ENCODE measurements at places on chromosomes 16 and 17. TPM values are rescaled to one million over a fixed set of nuclear protein-coding genes. Genes with fewer than 3 reads are reported as not detected.

CTF1 gene
- total RNA-seq = 0.21 TPM

STAT5A gene
- total RNA-seq = 105 TPM

ZNF768 gene
- 18.9 TPM for total RNA-seq

SHCBP1 gene
- 0.11 TPM for total RNA-seq

TP53TG3C gene
- total RNA-seq = not detected

P2RX5 gene
- total RNA-seq = not detected

USP10 gene
- 27.8 TPM for total RNA-seq

SLC16A6 gene
- not detected for total RNA-seq

RNF213 gene
- 155 TPM for total RNA-seq

AURKB gene
- not detected for total RNA-seq

XYLT1 gene
- total RNA-seq = 6.7 TPM

FBXO47 gene
- not detected for total RNA-seq

CD300E gene
- total RNA-seq = 0.21 TPM

TOM1L1 gene
- total RNA-seq = 31.0 TPM

- peak overlapping the region; percentile 80 for H3K27ac ChIP-seq
- H3K4me1 ChIP-seq = peaks cover 25% of the 10 kb centered on the region
- H3K27me3 ChIP-seq = no peaks in the 10 kb centered on the region
- H3K36me3 ChIP-seq = no peaks in the 10 kb centered on the region
- H3K4me3 ChIP-seq = peak overlapping the region; percentile 27
These were observed 5.1 kb upstream of the KLHL36 start for GRCh38 chr16:84643180-84643583.

- H3K36me3 ChIP-seq = no peaks in the 10 kb centered on the region
- H3K4me1 ChIP-seq = no peaks in the 10 kb centered on the region
- H3K4me3 ChIP-seq = no peak overlapping the region
- no peak overlapping the region for H3K27ac ChIP-seq
- no peaks in the 10 kb centered on the region for H3K27me3 ChIP-seq
- no peak for DNase-seq
These were observed 18.8 kb downstream of the LRRC36 start for GRCh38 chr16:67345401-67345800.

GRCh38 chr16:9976601-9977000, 205.6 kb downstream of the GRIN2A start:
- no peaks in the 10 kb centered on the region for H3K27me3 ChIP-seq
- no peak for DNase-seq
- no peaks in the 10 kb centered on the region for H3K36me3 ChIP-seq

DNA sequence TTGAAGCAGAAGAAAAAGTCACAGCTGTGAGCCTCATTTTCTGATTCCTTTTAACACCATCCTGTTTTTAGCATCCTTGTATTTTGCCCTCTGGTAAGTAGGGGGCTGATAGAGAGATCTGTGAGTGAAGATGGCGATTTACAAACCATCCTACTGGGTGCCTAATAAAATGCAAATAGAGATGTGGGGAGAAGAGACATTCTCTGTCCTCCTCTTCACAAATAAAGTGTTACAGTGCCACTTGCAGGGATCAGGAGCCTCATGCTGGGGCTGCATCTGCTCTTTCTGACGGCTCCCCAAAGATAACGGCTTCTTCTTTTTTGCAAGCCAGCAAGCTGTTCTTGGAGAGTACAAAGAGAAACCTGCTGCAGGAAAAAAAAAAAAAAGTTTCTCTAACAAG, 418.6 kb downstream of the TOX3 start:
- no peaks in the 10 kb centered on the region for H3K36me3 ChIP-seq
- no peaks in the 10 kb centered on the region for H3K27me3 ChIP-seq
- no peak overlapping the region for H3K27ac ChIP-seq
- no peak overlapping the region for H3K4me3 ChIP-seq
- no peaks in the 10 kb centered on the region for H3K4me1 ChIP-seq

DNA sequence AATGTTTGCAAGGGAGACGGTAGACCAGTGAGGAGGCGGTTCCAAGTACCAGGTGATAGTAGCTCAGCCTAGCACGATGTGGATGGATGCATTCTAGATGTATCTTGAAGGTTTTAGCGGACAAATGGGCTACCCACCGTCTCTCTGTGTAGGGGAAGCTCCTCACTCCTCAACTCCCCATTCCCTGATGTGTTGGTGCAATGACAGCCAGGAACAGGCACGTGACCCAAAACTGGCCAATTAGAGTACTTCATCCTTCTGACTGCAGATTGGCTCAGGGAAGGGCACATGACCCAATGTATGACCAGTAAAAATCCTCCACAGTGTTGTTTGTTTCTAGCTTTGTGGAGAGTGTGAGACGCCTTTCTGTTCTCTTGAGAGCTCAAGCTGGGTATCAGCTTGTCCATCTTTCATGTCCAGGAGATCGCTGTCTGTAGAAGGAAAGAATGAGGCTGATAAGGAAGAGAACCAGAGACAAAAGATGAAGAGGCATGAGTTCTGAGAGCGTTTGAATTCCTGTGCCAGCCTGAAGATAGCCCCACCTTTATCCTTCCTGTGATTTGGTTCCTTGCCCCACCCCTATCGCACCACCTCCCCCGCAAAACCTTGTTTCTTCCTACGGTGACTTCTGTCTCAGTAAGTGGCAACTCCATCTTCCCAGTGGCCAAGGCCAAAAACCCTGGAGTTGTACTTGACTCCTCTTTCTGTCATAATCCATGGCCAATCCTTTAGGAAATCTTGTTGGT, 2.3 kb upstream of the BORCS6 start:
- H3K4me3 ChIP-seq = peak overlapping the region; percentile 59
- H3K36me3 ChIP-seq = no peaks in the 10 kb centered on the region
- DNase-seq = peak; percentile 94
- H3K27ac ChIP-seq = peak overlapping the region; percentile 78
- no peaks in the 10 kb centered on the region for H3K27me3 ChIP-seq

- no peaks in the 10 kb centered on the region for H3K27me3 ChIP-seq
- no peaks in the 10 kb centered on the region for H3K4me1 ChIP-seq
- no peak for DNase-seq
These were observed 13.2 kb downstream of the SLC6A4 start for GRCh38 chr17:30222251-30222650.

- peak within 1 kb of the TSS; percentile 39 for H3K4me3 ChIP-seq
These were observed at the start of gene DOC2A for GRCh38 chr16:30010844-30011713. TSS of gene DOC2A (minus strand) at chr16:30011027. CDS start at chr16:30010222, 805 bp downstream.

DNA sequence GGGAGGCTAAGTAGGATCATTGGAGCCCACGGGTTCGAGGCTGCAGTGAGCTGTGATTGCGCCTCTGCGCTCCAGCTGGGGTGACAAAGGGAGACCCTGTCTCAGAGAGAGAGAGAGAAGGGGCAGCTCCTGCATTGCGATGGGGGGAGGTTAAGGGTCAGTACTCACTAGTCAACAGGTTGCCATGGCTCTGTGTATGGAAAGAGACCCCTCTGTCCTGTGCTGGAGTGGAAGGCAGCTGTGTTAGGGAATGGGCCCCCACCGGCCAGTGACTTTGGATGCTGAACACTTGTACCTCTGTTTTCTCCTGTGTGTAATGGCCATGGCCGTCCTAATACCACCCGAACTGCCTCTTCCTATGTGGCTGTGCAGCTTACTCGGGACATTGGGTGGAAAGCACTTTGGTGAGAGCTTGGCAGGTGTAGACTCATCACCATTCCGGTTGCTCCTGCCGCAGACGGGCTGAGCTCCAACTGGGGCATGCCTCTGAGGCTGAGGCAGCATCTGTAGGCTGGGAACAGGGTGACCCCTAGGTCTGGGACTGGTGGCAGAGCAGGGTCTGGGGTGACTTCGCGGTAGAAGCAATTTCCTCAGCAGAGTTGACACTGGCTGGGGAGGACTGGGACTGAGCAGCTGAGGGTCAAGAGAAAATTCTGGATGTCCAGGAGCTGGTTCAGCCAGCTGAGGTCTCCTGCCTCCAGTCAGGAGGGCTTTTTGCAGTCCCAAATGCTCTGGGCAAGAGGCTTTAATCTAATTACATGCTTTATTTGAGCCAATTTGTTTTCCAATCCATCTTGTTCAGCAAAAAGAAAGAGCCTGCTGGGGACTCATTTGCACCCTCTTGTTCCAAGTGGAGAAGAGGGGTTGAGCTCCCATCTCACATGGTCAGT, 184.5 kb downstream of the NTN1 start:
- no peak overlapping the region for H3K27ac ChIP-seq
- no peak for DNase-seq
- H3K4me1 ChIP-seq = peaks cover 7% of the 10 kb centered on the region
- H3K27me3 ChIP-seq = no peaks in the 10 kb centered on the region

- H3K27ac ChIP-seq = no peak overlapping the region
- H3K4me1 ChIP-seq = no peaks in the 10 kb centered on the region
- H3K36me3 ChIP-seq = peaks cover 25% of the 10 kb centered on the region
- H3K27me3 ChIP-seq = no peaks in the 10 kb centered on the region
- no peak overlapping the region for H3K4me3 ChIP-seq
- no peak for DNase-seq
These were observed 17.9 kb downstream of the TANGO6 start for GRCh38 chr16:68860978-68861892.

DNA sequence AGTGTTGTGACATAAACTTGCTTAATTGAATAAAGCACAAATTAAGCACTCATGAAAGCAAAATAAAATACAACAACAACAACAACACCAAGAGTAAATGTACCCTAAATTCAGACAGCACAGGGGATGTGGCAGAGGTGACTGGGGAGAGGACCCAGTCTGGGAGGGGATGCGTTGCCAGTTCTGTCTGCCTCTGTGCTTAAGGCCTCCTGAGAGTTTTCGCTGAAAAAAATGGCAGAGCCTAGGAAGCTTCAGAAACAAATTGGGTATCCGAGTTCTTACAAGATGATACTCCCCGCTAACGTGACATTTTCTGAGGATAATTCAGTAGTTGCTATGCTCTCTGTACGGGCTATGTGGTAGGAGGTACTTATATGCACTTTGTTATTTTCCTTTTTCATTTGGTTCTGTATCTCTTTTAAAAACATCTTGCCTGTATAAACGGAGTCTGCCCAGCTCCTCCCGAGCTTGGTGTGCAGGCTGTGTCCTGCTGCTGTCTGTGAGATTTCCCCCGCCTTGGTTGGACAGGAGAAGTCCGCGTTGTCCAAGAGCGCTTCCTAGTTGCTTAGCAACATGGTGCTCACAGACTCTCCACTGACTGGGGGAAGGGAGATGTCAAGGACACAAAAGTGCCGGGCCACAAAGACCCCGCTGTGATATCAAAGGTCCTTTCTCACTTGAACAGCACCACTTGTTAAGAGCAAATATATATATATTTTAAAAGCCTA, 134.2 kb upstream of the CPHXL start:
- no peak overlapping the region for H3K27ac ChIP-seq
- no peaks in the 10 kb centered on the region for H3K27me3 ChIP-seq
- no peaks in the 10 kb centered on the region for H3K4me1 ChIP-seq
- DNase-seq = no peak

- H3K4me3 ChIP-seq = no peak overlapping the region
- H3K4me1 ChIP-seq = no peaks in the 10 kb centered on the region
- H3K36me3 ChIP-seq = no peaks in the 10 kb centered on the region
These were observed 5.2 kb upstream of the PLLP start for GRCh38 chr16:57289391-57290257.

DNA sequence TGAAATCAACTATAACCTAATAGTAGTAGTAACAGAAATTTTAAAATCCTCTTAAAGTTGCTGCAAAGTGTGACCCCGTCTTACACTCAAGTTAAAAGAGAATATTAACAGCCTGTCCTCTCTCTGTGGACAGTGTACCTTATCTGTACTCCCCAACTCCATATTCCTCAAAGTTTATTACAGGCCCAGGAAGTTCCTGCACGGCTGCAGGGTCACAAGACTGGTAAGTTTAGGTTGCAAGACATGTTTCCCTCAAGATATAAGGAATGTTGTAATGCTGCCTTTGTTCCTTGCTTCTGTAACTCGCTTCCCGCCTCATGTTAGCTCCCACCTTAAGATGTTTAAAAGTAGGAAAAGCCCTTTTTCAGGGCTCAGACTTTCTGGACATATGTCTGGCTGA, 72.2 kb downstream of the ITFG1 start:
- H3K4me1 ChIP-seq = no peaks in the 10 kb centered on the region
- H3K36me3 ChIP-seq = no peaks in the 10 kb centered on the region
- H3K27me3 ChIP-seq = no peaks in the 10 kb centered on the region
- DNase-seq = no peak
- H3K27ac ChIP-seq = no peak overlapping the region
- no peak overlapping the region for H3K4me3 ChIP-seq

GRCh38 chr16:76676356-76676755, 399.2 kb downstream of the CNTNAP4 start:
- H3K4me3 ChIP-seq = no peak overlapping the region
- no peaks in the 10 kb centered on the region for H3K36me3 ChIP-seq
- H3K27me3 ChIP-seq = no peaks in the 10 kb centered on the region

- no peaks in the 10 kb centered on the region for H3K27me3 ChIP-seq
- peaks cover 8% of the 10 kb centered on the region for H3K4me1 ChIP-seq
- peaks cover 3% of the 10 kb centered on the region for H3K36me3 ChIP-seq
- no peak overlapping the region for H3K4me3 ChIP-seq
- H3K27ac ChIP-seq = no peak overlapping the region
These were observed 22.3 kb downstream of the GJC1 start for GRCh38 chr17:44807817-44808155.

DNA sequence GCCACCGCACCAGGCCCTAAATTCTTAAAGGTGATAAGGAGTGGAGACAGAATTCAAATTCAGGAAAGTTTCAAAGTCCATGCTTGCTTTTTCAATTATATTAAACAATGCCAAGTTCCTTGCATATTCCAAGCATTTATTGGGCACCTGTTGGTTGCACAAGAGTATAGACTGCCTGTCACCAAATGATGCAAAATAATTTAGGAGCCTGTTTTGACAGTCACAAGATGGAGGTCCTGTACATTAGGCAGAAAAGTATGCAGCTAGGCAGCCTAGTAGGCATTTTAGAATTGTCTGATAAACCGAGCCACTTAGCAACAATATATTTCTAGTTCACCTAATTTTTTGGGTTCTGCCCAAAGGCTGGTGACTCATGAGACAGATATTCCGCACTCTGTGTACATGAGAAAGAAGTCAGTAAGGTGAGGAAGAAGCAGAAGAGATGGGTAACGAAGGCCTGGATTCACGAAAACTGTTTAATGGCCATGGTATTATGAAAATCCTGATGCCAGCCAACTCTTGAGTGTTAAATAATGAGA, 7.3 kb downstream of the ACACA start:
- H3K4me3 ChIP-seq = no peak overlapping the region
- no peaks in the 10 kb centered on the region for H3K4me1 ChIP-seq
- no peak overlapping the region for H3K27ac ChIP-seq
- H3K27me3 ChIP-seq = no peaks in the 10 kb centered on the region
- no peak for DNase-seq

DNA sequence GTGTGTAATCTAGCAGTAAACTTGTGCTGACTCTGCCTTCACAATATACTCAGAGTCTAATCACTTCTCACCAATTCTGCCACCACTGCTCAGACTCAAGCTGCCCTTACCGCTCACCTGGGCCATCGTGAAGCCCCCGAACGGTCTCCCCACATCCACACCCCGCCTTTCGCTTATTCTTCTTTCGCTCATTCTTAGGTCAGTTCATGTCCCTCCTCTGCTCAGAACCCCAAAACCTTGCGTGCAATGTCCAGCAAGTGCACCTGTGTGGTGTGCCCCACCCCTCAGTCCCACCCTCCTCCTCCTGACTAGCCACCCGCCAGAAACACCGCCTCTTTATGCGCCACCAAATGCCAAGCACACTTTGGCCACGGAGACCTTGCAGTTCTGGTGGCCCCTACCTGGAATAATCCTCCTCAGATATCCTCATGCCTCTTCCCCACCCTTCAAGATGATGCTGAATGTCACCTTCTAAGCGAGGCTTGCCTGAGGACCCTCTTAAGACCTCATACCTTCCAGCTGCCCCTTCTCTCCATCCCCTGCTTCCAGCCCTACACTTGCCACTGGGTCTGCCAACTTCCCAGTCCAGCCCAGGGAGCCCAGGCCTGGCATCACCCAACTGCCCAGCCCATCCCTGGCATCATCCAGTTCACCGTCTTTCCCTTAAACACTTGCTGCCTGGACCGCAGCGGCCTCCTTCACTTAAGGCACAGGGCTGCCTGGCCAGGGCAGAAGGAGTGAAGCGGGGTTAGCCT, 34.3 kb upstream of the RBFOX3 start:
- H3K27me3 ChIP-seq = no peaks in the 10 kb centered on the region
- no peak overlapping the region for H3K27ac ChIP-seq
- H3K4me1 ChIP-seq = no peaks in the 10 kb centered on the region
- no peaks in the 10 kb centered on the region for H3K36me3 ChIP-seq

All from ascending aorta (tissue), 2 donors.